Activated T-cell treated with anti-CD3 and anti-CD28 coated beads, Interleukin-2, amount 50 U/mL, for 48 hours (primary cell): ENCODE measurements at places on chromosomes 16 and 17.
A peak's percentile ranks its signal among the peaks of the same experiment; 100 is the strongest.

- peak; percentile 58 for DNase-seq
Observed at GRCh38 chr16:19696328-19696727, 21.7 kb downstream of the KNOP1 start.

DNA sequence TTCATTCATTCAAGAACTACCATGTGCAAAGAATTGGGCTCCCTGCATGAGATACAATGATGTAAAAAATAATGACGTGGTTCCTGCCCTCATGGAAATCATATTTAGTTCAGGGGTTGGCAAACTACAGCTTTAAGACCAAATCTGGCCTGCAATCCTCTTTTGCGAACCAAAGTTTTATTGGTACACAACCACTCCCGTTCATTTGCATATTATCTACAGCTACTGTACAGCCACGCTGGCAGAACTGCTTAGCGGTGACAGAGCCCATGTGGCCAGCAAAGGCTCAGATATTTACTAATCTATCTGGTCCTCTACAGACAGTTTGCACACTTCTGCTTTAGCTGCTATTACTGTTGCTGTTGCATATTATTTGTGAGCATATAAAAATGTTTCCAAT lies 167.7 kb downstream of the XYLT1 start:
- DNase-seq = no peak

DNA sequence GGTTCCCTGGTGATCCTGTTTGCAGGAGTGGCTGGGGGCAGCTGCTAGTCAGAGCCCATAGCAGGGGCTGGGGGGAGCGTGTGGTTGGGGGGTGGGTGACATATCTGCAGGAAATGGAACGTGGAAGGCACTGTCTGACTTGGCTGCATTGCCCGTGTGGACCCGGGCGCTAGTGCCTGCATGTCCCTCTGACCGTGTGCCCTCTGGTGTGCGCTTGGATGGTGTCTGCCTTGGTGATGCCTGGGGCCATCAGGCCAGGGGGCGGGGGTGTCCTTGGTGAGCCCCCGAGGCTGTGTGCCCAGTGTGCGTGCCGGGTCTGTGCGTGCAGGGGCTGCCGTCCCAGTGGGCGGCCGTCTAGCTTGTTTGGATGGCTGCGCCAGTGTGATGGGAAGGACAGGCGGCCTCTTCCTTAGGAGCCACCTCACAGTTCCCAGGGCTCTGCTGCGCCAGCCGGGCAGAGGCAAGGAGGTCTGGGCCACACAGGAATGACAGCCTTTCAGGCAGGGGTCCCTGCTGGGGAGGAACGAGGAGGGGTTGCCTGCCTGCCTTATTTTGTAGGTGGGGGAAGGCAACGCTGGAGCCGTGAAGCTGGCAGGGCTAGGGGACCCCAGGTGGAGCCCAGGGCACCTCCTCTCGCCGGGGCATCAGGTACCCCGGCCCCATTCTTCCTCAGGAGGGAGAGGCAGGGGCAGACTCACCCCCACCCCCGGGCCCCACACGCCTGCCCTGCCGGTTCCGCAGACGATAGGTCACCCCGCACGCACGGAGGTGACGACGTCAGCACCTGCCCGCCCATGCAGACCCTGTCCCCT lies 693 bp downstream of the NDRG4 start:
- DNase-seq = no peak

DNA sequence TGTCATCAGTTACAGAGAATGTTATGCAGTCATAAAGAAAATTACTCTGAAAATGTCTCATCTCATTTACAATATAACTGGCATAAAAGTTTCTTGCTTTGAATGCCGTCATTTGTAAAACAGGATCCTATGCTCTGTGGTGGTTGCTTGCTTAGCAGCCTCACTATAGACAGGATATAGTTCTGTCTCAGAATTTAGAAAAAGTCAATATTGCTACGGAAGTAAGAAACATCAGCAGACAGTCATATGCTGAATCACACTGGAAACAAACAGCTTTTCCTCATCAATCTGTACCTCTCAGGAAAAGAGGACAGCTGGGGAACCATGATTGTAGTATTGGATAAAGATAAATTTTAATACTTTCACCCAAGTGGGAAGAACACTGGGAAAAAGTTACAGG lies 105.5 kb downstream of the MYO1D start:
- no peak for DNase-seq

DNA sequence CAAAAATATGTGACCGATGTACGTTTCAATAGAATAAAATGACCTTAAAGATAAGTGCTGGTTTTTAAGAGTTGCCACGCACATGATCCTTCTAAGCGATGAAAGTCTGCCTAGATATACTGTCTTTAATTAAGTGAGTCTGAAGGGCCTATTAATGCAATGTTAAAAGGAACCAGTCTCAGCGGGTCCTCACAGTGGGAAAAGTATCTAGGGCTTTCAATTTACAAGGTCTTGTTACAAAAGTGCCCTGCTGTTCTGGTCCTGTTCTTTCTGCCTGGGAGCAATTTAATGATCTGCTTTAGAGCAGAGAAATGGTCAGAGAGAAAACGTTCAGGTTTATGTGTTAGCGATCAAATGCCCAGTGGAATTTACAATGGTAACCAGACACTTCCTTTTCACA lies 864.0 kb downstream of the KCNJ2 start:
- DNase-seq = no peak

DNA sequence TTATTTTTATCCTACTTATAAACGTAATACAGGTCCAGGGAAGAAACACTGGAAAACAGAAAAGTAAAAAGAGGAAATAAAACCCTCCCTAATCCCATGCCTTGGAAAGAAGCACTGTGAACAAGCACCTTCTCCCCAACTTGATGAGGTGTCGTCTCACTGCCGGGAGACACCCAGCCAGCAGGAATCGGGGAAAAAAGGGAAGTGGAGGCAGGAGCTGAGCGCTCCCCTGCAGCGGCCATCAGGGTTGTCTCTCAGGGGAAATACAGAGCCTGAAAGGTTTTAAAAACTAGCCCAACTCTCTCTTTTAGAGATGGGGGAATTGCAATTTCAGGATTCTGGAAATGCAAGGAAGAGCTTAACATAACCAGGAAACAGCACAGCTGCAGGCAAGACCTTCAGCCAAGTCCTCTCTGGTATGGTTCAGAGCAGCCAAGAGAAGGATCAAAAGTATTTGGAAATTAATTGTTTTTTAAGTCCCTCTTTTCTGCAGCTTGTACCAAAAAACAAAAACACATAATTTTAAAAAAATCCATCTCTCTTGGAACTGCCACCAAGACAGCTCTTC lies 96.3 kb upstream of the RCVRN start:
- no peak for DNase-seq

GRCh38 chr17:48624544-48625494 lies 1.3 kb downstream of the HOXB9 start:
- DNase-seq = no peak

DNA sequence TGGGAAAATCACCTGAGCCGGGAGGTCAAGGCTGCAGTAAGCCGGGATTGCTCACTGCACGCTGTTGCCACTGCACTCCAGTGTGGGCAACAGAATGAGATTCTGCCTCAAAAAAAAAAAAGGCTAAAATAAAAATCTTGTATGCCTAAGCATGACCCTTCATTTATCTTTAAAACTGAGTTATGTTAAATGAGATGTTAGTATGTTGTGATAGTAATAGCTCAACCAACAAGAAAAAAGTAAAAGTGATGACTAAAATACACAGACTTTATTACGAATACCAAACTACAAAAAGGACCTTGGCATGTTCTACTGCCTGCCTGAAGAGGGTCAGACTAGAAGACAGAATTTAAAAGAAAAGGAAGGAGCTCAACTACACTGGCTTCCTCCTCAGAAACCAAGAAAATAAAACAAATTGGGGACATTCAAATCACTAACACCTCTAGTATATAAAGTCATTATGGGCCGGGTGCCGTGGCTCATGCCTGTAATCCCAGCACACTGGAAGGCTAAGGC lies 4.4 kb downstream of the SMURF2 start:
- no peak for DNase-seq
